Ovary (tissue), 10 donors: ENCODE measurements at places on chromosomes 11 and 22. TPM values are rescaled to one million over a fixed set of nuclear protein-coding genes. Genes with fewer than 3 reads are reported as not detected.

The MYBPC3 gene
- total RNA-seq = not detected

The TMEM191C gene
- total RNA-seq = 1.6 TPM

GRCh38 chr11:76810151-76810853, 27.1 kb downstream of the TSKU start:
- H3K4me1 ChIP-seq = peaks cover 5% of the 10 kb centered on the region
- no peaks in the 10 kb centered on the region for H3K27me3 ChIP-seq
- no peak overlapping the region for H3K27ac ChIP-seq
- no peaks in the 10 kb centered on the region for H3K36me3 ChIP-seq
- H3K4me3 ChIP-seq = no peak overlapping the region
- DNase-seq = no peak

- no peaks in the 10 kb centered on the region for H3K36me3 ChIP-seq
- H3K27me3 ChIP-seq = no peaks in the 10 kb centered on the region
- no peak for DNase-seq
- H3K27ac ChIP-seq = no peak overlapping the region
Observed at GRCh38 chr22:31861226-31861840, 83.0 kb upstream of the YWHAH start.

DNA sequence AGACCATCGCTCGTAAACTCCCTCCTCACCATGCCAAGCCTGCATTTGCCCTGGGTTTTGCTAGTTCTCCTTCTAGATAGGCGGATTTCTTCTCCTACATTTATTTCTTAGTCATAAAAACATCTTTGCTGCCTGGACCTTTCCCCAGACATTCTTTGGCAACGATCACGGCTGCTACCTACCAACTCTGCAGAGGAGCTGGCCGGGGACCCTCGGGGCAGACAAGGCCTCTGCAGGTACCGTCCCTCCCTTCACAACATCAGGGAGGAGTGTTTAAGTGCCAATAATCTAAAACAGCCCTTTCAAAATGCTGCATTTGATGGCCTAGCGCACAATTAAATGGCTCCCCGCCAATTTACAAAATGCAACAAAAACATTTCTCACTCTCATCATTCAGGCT, 34.4 kb downstream of the BRD1 start:
- H3K27me3 ChIP-seq = no peaks in the 10 kb centered on the region
- H3K4me1 ChIP-seq = peaks cover 31% of the 10 kb centered on the region
- H3K36me3 ChIP-seq = no peaks in the 10 kb centered on the region
- no peak for DNase-seq
